ENCODE measurements at places on chromosomes 4 and X. TPM values are rescaled to one million over a fixed set of nuclear protein-coding genes. Genes with fewer than 3 reads are reported as not detected.

Gene ZNF711
- total RNA-seq: not detected

Gene GAGE1
- total RNA-seq: not detected

Gene P2RY10
- not detected for total RNA-seq

Gene ALB
- total RNA-seq: not detected

Gene SSX4
- total RNA-seq: not detected

Gene FABP2
- not detected for total RNA-seq

Gene ANXA3
- total RNA-seq: 10.8 TPM

Gene MSANTD1
- not detected for total RNA-seq

Measured in MG63 (cell line).